Left hindlimb (tissue), 1 donor: ENCODE measurements at places on chromosomes 11 and 22.

DNA sequence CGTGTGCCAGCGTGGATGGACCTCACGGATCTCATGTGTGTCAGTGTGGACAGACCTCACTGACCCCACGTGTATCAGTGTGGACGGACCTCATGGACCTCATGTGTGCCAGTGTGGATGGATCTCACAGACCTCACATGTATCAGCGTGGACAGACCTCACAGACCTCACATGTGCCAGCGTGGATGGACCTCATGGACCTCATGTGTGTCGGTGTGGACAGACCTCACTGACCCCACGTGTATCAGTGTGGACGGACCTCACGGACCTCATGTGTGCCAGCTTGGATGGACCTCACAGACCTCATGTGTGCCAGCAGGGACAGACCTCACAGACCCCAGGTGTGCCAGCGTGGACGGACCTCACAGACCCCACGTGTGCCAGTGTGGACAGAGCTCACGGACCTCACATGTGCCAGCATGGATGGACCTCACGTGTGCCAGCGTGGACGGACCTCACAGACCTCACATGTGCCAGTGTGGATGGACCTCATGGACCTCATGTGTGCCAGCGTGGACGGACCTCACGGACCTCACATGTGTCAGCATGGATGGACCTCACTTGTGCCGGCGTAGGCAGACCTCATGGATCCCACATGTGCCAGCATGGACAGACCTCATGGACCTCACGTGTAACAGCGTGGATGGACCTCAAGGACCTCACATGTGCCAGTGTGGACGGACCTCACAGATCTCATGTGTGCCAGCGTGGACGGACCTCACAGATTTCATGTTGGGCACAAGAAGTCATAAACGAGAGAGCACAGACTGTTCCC, 18.2 kb downstream of the TTLL8 start:
- no peak for DNase-seq

- DNase-seq, result no peak
Observed at GRCh38 chr22:50076646-50077535, 8.3 kb downstream of the MLC1 start.

DNA sequence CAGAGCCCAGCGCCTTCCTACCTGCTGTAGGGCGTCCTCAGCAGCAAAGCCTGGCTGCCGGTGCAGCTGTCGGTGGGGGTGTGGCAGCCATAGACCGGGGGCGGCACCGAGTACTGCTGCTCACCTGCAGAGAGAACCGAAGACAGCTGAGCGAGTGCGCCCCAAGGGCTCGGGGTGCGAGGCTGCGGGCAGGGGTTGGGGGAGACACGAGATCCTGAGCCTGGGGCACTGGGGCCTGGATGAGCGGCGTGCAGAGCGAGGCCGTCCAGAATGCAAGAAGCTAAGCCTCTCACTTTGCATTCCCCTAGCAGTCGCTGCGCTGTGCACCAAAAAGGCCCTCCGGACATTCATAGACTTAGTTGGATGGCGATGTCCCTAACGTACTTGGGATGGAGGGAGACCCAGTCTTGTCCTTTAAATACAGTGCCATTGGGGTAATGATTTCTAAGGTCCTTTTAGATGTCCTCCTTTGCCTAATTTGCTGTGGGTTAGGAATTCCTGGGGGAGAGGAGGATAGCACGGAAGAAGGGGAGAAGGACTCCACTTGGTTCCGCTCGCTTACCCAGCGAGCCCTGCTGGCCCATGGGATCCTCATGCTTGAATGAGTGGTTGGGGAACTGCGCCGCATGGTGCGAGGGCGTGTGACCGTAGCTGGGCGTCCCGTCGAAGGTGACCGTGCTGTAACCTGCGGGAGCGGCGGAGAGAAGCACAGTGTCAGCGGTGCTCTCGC, 7.2 kb downstream of the WT1 start:
- no peak for DNase-seq

- DNase-seq, result no peak
Observed at GRCh38 chr11:102933627-102934026, 21.9 kb downstream of the MMP13 start.

- DNase-seq, result no peak
Observed at GRCh38 chr11:57429946-57430345, 3.0 kb upstream of the SLC43A3 start.
